ENCODE measurements at places on chromosomes 13 and 19.

DNA sequence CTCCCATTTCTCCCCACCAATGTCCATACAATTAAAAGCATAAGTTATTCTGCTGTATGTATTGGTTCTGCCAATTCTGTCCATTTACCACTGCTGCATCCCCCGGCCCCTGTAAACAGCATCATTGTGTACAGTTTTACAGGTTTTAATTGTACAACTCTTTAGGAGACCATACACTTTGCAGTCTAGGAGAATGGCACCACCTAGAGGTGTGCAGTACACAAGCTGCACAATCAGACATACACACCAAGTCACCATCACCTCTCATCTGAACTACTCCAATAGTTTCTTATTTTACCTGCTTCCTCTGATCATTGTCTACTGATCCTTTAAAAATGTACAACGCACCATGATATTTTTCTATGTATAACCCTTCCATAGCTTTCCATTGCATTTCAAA is 855.9 kb upstream of the KLHL1 start:
- DNase-seq = no peak

DNA sequence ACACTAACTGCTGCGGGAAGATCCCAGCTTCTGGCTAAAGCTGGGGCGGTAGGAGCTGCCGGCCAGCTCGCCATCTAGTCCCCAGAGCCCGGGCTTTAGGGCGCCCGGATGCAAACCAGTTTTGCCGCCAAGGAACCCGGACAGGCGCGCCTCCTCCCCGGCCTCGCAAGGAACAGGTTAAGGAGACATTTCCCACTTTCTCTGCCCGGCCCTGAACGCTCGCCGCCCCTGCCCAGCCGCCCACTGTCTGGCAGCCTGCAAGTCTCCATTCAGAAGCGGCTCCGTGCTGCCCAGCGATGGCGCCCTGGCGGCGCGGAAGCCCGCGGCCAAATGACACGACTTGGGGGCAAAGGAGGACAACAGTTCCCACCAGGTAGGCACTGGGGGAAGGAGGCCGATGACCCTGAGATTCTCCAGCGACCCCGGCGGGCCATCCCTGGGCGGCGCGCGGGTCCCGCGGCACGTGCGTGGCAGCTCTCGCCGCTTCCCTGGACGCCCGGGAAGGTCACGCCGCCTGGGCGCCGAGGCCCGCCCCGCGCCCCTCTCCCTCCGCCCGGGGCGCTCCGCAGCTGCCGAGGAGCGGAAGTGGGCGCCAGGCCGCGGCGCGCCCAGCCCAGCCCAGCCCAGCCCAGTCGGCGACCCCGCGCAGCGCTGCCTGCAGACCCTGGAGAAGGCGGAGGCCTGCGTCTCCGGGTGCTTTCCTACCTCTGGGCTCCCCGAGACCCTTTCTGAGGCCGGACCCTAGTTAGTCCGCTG is 42.2 kb upstream of the HNRNPA1L2 start:
- DNase-seq = peak; percentile 29

DNA sequence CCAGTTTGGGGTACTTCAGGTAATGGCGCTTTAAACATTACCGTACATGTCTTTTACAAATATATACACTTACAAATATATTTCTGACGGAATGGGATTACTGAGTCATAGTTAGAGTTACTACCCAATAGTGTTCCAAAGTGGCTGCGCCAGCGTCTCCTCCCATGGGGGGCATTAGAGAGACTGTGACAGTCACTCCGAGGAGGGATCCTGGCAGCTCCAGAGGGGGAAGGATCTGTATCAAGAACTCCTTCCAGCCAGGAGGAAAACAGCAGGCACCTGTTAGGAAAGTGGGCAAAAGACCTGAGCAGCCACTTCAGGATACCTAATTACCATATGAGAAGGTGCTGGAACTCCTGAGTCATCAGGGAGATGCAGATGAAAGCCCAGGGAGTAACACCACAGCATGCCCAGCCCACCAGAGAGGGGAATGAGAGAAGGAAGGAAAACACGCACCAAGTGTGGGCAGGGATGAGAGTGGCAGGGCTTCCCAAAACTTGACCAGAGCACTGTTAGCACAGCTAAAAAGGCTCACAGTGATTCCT is 52.9 kb downstream of the SLC7A9 start:
- no peak for DNase-seq

- no peak for DNase-seq
These were observed 21.0 kb upstream of the SERP2 start for GRCh38 chr13:44352671-44353070.

DNA sequence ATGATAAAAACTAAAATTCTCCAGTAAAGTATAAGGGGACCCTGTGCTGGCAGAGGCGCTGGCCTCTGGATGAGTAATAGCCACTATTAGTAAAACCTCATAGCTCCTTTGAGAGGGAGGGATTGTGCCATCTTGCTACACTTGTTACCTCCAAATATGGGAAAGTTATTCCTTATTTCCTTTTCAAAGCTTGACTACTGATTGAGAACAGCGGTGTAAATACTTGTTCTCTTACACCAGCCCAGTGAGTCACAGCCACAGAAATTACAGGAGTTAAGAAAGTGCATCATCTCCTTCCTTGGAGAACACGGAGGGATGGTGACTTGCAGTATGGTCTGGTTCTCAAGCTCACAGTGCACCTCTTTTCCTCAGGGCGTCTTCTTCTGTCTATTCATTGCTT is 379.0 kb downstream of the EFNB2 start:
- DNase-seq = peak; percentile 99

DNA sequence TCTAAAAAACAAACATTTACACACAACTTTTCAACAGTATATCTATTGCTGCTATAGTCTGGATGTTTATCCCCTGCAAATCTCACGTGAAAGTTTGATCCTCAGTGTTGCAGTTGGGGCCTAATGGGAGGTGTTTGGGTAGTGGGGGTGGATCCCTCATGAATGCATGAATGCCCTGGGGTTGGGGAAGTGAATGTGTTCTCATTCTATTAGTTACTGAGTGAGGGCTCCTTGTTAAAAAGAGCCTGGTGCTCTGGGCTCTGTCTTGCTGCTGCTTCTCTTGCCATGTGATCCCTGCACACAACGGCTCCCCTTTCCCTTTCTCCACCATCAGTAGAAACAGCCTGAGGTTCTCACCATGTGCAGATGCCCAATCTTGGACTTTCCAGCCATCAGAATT is 242.7 kb upstream of the HTR2A start:
- no peak for DNase-seq

DNA sequence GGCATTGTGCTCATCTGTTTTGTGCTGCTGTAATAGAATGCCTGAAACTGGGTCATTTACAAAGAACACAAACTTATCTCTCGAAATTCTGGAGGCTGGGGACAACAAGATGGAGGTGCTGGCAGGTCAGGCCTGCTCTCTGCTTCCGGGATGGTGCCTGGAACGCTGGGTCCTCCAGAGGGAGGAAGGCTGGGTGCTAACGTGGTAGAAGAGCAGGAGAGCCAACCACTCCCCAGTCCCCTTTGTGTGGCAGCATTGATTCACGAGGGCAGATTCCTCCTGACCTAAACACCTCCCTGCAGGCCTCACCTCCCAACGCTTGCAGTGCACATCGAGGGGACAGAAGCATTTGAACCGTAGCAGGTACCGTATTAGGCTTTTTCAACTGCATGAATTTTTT is 34.1 kb upstream of the TFDP1 start:
- no peak for DNase-seq

DNA sequence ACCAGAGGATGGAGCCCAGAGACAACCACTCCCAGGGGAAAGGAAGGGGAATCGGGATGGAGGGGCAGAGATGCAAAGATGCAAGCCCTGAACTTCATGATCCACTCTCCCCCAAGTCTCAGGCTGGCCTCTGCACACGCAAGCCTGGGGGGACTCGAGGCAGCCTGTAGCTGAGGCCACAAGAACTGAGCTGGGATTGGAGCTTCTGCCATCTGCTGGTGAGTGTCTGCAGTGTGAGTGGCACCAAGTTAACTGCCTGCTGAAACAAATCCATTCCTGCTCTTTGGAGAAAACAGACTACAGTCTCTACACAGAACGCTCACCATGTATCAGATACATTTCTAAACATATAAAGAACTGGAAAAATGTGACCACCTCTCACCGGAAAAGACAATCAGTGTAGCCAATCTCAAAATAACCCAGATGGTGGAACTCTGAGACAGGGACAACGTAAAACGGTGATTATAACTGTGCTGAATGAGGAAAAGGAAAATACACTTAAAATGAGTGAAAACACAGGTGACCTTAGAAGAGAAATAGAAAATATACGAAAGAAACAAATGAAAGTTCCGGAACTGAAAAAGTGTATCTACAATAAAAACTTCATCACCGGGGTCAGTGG is 62.1 kb downstream of the KLF2 start:
- no peak for DNase-seq

GRCh38 chr19:57755031-57755430 is 8.4 kb downstream of the ZNF776 start:
- no peak for DNase-seq

DNA sequence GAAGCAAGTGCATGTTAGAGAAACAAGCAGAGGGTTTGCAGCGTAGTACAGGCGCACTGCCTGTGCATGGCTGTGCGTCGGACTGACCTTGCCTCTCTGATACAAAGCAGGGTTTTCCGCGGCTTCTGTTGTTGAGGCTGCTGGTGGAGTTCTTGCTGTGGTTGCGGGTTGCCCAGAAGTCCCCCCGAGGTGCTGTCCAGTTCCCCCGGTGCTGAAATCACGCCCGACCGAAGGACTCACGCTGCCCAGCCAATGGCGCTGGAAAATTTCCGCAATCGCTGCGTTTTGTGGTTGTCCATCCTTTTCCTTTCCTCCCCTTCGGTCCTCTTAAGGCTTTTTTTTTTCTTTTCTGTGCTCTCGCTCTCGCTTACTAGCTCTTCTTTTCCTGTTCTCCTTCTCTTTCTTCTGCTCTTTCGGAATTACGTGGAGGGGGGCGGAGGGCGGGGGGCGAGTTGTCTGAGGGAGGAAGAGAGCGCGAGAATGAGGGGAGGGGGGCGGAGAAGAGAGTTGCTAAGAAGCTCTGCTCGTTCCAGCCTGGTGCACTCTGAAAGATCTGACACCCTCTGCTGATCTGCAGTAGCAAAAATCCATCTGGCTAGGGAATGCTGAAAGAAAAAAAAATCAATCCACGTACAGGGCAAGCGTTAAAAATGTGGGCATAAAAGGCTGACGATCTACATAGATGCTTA is at the start of gene SLITRK1:
Gene SLITRK1, minus strand, starts transcription at position 558 of the 689 bp plus-strand sequence. CDS start 967 bp downstream, outside the sequence.
- no peak for DNase-seq

- DNase-seq = peak; percentile 47
These were observed 76.0 kb upstream of the LSM14A start for GRCh38 chr19:34096020-34096915.

GRCh38 chr19:39246951-39247669 is 1.5 kb downstream of the IFNL4 start:
- peak; percentile 28 for DNase-seq

DNA sequence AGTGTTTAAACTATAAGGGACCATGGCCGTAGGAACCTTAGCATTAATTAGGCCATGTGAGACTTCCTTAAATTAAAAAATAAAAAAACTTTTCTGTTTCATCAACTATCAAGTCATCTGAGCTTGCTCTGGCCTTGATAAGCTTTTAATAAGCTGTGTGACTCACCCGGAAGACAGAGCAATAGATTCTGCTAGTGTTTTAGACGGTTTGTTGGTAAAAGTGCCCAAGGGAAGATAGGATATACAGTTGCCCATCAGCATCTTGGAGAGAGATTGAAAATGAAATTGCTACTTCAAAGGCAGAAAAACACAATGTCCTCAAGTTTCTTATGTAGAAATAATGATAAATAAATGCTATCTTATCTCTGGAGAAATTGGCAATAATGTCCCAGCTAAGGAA is 31.2 kb upstream of the RCBTB2 start:
- no peak for DNase-seq

- no peak for DNase-seq
These were observed 13.9 kb downstream of the LSM14A start for GRCh38 chr19:34186205-34186604.

DNA sequence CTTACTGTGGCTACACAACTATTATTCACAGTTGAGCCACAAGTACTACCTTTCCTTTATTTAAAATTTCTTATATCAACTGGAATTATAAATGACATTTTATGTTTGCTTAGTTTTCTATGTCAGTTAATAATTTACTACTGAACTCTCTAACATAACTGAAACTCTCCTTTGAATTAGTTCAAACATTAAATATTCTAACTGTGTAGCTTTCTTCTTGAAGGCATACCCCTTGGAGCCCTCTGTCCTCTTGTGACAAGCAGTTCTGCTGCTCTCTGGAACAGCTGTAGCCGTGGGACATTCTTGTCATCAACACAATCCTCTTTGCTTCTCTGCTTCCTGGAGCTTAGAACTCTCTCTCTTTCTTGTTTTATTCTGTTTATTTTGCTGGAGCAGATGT is 244.8 kb downstream of the NHLRC3 start:
- DNase-seq = no peak

DNA sequence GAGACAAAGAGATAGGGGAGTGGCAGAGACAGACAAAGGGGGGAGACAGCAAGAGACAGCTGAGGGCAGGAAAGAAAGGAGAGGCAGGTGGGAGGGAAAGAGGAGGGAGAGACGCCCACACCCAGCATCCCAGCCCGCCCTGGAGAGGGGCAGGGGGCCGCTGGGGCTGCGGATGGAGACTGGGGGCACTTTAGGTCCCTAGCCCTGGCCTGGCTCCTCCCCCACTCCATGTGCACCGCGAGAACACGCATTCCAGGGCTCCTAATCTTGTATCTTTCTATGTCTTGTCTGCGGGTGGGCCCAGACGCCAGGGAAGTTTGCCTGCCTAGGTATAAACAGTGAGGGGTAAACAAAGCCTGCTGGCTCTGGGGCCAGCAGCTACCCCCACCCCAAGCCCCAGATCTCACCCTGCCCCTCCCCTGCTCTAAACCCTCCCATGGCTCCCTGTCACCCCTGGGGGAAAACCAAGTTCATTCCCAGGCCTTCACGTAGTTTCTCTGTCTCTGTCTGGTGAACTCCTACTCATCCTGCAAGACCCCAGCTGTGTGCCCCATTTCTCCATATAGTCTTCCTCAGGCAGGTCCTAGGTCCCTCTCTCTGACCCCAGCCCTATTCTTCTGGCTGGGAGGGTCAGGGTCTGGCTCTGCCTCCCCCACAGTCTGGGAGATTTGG is 5.7 kb downstream of the TLE5 start:
- no peak for DNase-seq

DNA sequence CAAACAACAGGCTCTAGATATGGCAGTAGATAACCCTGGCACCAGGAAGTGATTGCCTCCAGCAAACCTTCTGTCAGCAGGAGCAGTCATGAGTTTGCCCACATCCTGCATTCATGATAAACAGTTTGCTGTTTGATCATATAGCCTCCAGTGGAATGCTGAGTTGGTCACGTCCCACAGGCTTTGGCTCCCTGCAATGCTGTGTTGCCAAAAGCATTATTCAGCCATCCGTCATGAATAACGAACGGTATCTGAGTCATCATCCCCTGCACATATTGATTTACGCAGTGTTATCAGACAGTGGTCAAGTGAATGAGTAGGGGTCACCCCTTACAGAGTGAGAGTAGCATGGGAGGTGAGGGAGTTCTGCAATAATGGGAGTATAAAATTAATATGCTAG is 21.9 kb upstream of the ZNF432 start:
- no peak for DNase-seq

DNA sequence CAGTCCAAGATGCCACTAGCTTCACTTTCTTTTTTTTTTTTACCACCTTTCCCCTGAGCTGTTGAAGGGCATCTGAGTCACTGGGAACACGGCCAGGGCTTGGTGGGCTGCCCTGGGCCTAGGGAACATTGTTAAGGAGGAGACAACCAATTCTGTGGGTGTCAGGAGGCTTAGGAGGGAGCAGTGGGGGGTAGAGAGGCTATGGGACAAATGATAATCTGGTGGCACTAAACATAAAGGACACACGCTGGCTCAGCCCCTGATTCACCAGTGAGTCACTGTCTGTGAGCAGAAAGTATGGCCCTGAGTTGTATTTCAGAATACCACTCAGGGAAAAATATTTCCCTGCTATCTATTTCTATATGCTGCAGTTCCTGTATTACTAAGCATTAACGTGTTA is 207.8 kb downstream of the DCLK1 start:
- DNase-seq = peak; percentile 86

GRCh38 chr19:7897292-7897691 is 6.4 kb upstream of the MAP2K7 start:
- DNase-seq = no peak

All from PC-9 (cell line).